ENCODE measurements at places on chromosomes 13 and 19.

DNA sequence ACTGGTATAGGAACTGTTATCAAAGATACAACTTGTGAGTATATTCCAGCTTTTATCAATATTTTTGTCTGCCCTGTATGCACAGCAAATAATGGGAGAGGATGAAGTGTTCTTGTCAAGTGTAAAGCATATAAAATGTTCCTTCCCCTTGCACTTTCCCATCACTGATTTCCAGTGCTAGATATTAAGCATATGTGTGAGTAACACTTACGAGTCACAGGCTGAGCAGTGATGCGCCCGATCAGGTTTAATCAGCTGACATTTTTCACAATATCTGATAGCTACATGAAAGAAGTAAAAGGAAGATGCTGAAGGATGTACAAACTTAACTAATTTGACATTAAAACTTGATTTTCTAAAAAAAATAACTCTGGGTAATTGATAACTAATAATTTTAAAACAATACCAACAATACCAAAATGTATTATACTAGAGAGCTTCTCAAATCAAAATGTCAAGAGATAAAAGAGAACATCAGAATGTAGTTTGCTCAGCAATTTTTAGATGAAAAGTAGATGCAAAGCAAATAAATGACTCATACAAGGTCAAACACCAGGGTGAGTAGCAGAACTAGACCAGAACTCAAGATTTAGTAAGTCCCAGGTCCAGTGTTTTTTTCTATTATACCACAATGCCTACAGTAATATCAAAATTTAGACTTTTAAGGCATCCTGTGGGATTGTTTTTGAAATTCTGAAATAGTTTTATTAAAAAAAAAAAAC lies 56.4 kb downstream of the ZDHHC20 start:
- no peak for DNase-seq

DNA sequence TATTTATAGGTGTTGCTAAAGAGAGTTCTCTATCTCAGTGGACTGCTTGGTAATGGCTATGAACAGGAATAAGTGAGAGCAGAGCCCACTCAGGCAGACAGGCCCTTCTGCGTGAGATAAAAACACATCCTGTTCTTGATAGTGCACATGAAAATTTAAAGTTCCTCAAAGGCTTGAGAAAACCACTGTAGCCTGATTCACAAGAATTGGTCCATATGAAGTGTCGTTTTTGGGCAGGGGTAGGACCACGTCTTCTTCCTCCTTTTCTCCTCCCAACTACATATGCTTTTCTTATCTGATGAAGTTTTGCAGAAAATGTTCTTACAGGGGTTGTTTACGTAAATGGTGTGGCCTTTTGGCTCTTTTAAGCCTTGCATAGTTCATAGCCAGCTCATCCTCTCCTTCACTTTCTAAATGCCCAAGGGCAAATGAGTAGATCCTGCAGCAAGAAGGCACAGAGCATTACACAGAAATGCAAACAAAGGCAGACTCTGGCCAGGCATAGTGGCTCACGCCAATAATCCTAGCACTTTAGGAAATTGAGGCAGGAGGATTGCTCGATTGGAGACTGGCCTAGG lies 53.8 kb downstream of the RNF6 start:
- no peak for DNase-seq

- no peak for DNase-seq
Observed at GRCh38 chr13:37602733-37603381, 4.3 kb upstream of the POSTN start.

GRCh38 chr13:21670006-21670882 lies 629 bp upstream of the FGF9 start:
- DNase-seq: peak; percentile 65

DNA sequence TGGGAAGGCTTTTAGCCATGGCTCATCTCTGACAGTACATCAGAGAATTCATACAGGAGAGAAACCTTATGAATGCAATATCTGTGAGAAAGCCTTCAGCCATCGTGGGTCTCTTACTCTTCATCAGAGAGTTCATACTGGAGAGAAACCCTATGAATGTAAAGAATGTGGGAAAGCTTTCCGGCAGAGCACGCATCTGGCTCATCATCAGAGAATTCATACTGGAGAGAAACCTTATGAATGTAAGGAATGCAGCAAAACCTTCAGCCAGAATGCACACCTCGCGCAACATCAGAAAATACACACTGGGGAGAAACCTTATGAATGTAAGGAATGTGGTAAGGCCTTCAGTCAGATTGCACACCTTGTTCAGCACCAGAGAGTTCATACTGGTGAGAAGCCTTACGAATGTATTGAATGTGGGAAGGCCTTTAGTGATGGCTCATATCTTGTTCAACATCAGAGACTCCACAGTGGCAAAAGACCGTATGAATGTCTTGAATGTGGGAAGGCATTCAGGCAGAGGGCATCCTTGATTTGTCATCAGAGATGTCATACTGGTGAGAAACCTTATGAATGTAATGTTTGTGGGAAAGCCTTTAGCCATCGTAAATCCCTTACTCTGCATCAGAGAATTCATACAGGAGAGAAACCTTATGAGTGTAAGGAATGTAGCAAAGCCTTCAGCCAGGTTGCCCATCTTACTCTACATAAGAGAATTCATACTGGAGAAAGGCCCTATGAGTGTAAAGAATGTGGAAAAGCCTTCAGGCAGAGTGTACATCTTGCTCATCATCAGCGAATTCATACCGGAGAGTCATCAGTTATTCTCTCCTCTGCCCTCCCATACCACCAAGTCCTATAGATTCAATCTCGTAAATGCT lies 10.7 kb downstream of the ZNF470 start:
- no peak for DNase-seq

Data from activated CD4-positive, alpha-beta T cell treated with anti-CD3 and anti-CD28 coated beads for 4 hours (primary cell).